ENCODE measurements at places on chromosomes 16 and 17.

GRCh38 chr17:56074361-56074890 lies 78.8 kb upstream of the ANKFN1 start:
- DNase-seq, result no peak

DNA sequence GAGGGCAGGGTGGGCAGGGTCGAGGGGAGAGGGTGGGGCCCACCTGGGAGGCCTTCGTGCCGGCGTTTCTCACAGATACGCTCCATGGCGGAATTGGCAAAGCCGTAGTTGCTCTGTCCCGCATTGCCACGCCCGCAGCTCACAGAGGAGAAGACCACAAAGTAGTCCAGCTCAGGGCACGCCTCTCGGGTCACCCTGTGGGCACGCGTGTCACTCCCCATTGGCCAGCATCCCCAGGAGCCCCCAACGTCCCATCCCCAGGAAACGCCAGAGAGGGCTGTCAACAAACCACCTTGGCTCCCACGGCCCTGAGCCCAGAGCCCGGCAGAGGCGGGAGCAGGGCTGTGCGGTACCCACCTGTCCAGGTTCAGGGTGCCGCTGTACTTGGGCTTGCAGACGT lies 16.1 kb downstream of the FASN start:
- DNase-seq, result no peak

DNA sequence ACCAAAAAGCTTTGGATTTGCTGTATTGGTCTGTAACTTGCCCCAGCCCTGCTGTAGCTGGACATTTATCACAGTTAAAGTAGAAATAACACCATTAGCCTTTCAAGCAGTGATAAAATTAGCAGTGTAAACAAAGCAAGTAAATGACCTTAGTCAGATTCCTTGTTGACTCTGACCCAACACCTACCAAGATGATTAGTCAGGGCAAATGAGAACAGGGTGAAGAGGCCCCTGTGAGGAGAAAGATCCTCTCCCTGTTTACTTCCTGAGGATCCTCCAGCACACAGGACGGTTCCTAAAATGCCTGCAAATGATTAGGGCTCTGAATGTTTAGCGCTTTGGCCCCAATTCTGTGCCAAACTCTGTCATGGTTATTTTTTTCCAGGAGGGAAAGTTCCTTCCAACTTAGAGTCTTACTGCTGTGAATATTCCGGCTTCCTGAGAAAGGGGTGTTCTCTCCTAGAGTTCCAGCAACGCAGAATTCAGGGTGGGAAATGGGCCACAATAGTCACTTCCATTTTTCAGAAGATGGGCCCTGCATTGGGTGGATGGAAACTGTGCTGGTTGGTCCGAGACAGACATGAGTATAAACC lies 259.0 kb upstream of the MYOCD start:
- DNase-seq, result no peak

GRCh38 chr16:56534847-56535383 lies 15.1 kb upstream of the BBS2 start:
- DNase-seq, result no peak

DNA sequence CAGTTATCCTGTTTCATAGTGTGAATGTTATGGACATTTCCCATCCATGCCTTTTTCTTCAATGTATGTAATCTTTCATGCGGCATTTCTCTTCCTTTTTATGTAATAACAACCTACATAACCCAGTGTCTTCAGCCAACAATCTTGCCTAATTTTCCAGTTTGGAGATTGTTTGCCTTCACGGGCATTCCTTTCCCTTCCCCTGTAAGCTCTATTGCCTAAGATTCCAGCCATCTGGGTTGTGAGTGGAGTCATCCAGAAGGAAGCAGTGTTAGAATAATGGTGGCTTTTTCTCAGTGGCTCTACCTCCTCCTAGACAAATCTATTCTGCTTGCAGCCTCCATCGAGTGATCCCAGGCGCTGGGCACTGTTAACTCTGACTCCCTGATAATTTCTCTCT lies 22.3 kb downstream of the SYCE1L start:
- no peak for DNase-seq

DNA sequence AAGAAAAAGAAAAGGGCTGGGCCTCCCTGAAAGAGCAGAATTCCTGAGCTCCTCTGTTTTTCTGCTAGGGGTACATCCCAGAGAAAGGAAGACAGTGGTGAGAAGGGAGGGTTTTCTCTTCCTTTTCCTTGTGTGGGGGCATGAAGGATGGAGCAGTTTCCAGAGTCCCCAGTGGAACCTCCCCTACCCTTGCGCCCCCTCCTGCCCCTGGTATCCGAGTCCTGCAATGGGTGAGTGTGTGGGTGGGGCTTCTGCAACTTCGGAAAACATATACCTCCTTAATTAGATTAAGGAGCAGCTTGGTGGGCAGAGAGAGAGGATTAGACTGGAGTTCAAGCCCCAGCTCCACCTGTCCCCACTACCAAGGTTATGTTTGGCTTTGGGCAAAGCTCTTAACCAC lies 5.4 kb upstream of the GIP start:
- DNase-seq, result no peak

DNA sequence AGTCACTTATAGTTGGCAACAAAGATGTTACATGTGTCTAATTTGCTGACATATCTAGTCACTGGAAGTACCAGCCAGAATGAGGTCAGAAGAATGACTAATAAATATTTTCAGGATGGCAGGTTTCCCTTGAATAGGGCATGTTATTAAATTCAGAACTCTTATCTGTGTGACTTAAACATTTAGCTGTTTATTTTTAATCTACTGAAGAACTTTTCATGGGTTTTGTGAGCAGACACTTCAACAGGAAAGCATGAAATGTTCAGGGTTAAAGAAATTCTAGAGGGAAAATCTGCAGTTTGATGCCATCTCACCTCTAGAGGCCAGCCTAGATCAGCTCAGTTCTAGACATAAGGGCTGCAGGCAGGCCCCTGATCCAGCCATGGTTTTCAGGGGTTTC lies 13.2 kb downstream of the JPT2 start:
- no peak for DNase-seq

DNA sequence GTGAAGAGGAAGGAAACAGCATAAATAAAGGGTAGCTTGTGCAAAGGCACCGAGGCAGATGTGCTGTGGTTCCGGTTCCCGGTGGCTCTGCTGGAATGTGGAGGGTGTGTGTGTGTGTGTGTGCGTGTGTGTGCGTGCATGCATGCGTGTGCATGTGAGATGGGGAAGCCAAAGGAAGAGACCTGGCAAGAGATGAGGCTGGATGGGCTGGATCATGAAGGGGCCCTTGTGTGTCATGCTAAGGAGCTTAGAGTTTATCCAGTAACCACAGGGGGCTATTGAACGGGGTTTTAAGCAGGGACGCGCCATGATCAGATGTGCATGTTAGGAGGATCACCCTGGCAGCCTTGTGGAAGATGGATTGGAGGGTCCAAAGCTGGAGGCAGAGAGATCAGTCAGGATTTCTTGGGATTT lies 8.3 kb downstream of the WSCD1 start:
- no peak for DNase-seq

DNA sequence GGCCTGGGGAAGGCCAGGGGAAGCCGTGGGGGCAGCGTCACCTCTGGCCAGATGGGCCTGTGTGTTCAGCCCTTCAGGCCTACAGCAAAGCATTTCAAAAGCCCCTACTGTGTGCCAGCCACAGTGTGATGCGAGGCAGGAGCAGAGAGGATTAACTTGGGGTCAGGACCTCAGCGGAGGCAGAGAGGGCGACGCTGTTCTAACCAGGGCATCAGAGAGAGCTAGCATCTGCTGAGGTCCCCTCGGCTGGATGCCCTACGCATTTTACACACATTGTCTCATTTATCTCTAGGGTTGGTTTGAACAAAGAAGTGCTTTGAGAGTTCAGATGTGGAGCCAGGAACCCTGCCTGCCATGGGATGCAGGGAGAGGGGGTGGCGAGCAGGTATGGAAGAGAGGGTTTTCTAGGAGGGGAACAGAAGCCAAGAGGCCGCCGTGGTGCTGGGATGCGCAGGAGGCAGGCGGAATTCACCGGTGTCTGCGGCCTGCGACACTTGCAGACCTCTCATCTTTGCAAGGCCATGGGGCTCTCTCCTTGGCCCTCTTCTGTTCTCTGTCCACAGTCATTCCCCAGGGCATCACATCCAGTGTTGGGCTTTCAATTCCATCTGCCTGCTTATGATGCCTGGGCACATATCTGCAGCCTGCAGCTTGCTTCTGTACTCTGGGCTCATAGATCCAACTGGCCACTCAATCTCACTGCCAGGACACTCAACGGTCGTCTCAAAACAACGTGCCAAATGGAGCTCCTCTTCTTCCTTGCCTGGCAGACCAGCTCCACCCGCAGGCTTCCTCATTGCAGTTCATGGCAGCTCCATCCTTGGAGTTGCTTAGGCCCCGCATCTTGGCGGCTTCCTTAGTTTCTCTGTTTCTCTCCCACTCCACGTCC lies 8.1 kb upstream of the NKD1 start:
- DNase-seq, result no peak

GRCh38 chr17:42852351-42852750 lies 1.4 kb downstream of the AOC3 start:
- DNase-seq, result no peak

- DNase-seq, result peak; percentile 82
These were observed 1.9 kb downstream of the DUS1L start for GRCh38 chr17:82063424-82064415.

- peak; percentile 55 for DNase-seq
These were observed 999 bp upstream of the FLYWCH2 start for GRCh38 chr16:2881783-2882649.

DNA sequence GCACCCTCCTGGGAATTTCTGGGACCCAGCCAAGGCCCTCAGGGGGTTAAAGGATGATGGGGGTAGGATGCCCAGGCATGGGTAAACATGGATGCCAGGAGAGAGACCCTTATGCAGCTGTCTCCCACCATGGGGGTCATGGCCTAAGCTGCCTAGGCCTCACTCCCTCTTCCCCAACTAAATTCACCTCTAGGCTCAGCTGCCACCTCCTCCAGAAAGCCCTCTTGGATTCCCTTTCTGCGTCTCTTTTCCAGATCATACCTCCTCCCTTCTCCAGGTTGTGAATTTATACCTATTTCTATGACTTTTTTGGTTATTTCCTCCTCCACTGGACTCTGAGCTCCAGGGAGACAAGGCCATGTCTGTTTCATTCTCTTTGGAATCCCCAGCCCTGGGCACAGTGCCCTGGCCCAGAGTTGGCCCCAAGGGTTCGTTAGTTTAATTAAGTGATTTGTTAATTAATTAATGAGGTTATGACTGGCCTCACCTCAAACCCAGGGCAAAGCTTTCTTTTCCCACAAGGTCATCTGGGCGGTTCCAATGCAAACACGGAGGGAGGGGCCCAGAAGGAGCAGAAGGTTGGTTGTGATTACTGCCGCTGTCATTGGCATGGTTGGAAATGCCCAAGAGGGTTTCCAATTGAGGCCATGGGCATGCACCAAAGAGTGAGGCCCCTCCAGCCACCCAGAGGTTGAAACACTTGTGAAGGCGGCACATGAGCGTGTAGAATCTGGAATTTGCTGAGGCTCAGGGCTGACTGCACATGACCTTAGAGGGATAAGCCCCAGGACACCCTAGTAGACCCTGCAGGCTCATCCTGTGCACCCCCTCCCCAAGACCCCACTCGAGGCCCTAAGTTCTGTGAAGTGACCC lies 6.9 kb upstream of the KRT17 start:
- no peak for DNase-seq

- no peak for DNase-seq
These were observed 361.5 kb downstream of the SNX29 start for GRCh38 chr16:12337871-12338655.

DNA sequence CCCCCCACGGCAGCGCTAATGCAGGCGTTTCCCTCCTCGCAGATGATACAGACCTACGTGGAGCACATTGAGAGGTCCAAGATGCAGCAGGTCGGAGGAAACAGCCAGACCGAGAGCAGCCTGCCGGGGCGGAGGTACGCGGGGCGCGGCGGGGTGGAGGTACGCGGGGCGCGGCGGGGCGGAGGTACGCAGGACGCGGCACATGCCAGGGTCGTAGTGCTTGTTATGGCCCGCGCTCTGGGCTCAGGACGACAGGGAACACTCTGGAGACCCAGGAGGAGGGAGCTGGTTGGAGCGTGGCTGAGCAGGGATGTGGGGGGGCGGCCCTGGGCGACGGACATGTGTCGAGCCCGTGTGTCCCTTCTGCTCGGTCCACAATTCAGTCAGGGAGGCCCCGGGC lies 23.4 kb downstream of the MAPK8IP3 start:
- DNase-seq, result no peak

- DNase-seq, result no peak
These were observed 8.8 kb downstream of the MLYCD start for GRCh38 chr16:83907631-83908250.

- no peak for DNase-seq
These were observed 42.5 kb downstream of the AKAP10 start for GRCh38 chr17:19935169-19935568.

GRCh38 chr17:59890720-59891119 lies 2.0 kb downstream of the TUBD1 start:
- DNase-seq, result no peak

DNA sequence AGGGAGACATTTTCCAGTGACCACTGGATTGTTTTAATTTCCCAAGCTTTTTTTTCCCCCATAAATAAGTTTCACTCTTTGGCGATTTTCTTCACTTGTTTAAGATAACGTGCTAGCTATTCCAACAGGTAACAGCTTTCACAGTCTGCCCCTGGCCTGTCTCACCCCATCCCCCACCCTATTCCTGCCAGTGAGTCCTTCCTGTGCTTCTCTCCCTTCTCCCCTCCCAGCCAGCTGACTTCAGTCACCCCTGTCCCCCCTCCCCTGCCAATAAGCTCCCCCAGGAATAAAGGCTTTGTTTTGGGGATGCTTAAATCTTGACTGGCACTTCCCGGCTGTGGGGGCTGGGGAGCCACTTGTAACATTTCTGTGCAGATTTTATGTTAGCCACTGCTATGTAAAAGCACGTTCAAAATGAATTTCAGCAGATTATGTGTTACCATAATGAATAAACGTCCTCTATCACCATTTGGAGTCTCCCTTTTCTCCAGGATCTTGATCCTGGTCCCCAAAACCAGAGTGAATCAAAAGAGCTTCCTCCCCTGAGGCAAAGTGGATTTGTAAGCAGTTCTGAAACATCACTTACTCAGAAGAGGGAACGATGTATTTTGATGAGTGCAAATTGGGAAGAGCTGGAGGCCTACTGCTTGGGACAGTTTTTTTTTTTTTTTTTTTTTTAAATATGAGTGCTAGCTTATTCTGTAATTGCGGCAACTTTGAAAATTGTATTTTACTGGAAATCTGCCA lies 58.2 kb downstream of the IGF2BP1 start:
- DNase-seq, result no peak

GRCh38 chr17:76491271-76492122 lies 9.7 kb downstream of the RHBDF2 start:
- DNase-seq, result no peak

- DNase-seq, result no peak
These were observed 186.4 kb upstream of the CHMP6 start for GRCh38 chr17:80805032-80805751.

- DNase-seq, result no peak
These were observed 308 bp downstream of the GTF3C1 start for GRCh38 chr16:27549464-27549745.

DNA sequence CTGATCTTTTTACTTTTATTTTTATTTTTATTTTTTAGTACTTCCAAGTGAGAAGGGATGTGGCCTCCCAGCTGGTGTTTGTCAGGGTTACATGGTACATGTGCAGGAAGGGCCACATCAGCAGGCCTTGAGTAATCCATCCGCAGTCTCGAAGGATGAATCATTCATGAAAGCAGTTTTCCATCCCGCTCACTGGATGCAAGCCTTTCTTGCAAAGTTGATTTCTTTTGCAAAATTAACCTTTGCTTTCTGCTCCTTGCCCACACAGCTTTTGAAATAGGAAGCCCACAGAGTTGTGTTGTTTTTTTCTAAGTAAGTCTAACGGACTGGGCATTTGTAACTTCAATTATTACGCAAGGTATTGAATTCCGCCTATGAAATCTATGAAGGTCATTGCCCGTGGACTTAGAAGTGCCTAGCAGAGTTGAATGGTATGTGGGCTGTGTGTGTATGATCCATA lies 157.4 kb downstream of the PRKCA start:
- DNase-seq, result peak; percentile 53
